Renal pelvis (tissue), 12 donors: ENCODE measurements at places on chromosomes 5 and 9. TPM values are rescaled to one million over a fixed set of nuclear protein-coding genes. Genes with fewer than 3 reads are reported as not detected.

DNA sequence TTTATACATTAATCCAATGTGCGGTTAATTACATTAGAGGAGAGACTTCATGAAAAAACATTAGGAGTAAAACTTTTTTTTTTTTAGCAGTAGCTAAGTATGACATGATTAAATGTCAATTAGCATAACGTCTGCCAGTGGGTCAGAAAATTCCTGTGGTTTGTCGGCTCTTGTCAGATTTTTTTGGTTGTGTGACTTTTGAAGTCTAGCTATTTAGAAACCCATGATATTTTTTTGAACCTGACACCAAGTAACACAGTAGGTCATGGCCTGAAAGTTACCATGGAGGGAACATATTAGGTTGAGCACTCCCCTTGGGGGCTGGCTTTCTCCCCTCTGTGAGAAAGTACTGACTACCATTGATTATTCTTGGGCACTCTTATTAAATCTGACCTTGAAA, 84.8 kb upstream of the ALDH1A1 start:
- no peak for DNase-seq

DNA sequence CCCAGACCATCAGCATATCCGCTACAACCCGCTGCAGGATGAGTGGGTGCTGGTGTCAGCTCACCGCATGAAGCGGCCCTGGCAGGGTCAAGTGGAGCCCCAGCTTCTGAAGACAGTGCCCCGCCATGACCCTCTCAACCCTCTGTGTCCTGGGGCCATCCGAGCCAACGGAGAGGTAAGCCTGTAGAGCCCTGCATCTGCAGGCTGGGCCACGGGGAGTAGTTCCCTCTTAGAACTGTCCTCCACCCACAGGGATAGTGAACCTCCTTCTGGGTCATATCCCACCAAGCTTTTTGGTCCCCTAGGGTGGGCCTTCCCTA, 569 bp downstream of the GALT start:
- no peak for DNase-seq

Gene CORO2A
- 2.5 TPM for polyA plus RNA-seq

Gene RNF208
- 12.8 TPM for polyA plus RNA-seq

DNA sequence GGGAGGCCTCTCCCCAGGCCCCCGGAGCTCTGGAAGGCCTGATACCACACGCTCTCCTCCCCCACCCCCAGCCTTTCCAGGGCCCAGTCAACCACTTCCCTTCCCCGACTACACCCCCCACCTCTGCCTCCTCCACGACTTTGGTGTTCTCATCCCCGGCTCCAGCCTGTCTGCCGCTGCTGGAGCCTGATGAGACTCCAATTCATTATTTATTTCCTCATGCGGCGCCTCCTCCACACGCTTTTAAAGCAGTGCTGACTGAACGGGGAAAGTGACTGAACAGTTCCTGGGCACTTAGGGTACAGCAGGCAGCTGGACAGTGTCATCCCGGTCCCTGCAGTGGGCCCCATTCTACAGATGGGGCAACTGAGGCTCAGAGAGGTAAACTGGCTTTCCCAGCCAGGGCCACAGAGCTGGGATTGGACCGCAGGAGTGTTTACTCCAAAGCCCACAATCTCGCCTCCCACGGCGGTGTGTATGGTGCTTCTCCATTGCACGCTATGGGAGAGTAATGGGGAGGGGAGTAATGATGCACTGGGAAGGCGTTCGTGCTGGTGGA, 15.9 kb upstream of the RPL26L1 start:
- DNase-seq, result peak; percentile 84

GRCh38 chr5:131622633-131623032, 12.4 kb downstream of the RAPGEF6 start:
- no peak for DNase-seq

DNA sequence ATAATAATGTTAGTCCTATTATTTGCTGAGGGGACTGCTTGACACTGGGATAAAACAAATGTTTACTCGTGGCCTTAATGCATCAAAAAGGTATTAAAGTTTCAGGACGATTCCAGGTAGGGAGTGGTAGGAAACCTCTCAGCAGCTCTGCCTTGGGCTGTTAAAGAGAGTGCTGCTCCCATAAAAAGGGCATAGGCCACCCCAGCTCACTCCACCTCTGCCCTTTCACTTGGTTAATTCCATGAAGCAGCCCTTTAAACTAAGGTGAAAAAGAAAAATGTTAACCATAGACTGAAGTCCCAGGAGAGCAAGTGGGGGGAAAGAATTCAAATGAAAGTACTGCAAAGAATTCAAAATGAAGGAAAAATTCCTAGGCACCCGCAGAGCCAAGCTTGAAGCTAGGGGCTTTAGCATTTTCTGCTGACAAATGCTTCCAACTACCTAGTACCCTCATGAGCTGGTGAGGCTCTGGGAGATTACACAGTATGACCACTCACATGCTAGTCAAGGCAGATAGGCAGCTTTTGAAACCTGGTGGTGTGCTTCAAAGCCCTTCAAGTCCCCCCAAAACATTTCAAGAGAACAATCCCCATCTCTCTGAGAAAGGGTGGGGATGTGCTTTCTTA, 8.5 kb downstream of the KLF9 start:
- DNase-seq, result no peak

DNA sequence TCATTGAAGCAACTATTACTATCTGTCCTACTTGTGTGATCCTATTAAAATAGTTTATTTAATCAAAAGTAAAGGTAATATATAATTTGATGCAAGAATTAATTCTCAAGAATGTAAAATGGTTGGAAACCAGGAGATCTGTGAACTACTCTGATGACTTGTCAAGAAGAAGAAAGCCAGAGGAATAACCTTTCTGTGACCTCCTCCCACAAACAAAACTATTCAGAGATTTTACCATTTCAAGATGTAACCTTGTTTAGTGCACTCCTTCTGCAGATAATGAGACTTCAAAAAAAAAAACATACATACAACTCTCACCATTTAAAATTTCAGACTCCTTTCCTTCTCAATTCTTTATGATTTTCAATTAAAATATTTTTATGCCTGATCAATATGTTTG, 79.5 kb downstream of the RFX3 start:
- DNase-seq, result no peak

Gene RMRP
- not detected for polyA plus RNA-seq

DNA sequence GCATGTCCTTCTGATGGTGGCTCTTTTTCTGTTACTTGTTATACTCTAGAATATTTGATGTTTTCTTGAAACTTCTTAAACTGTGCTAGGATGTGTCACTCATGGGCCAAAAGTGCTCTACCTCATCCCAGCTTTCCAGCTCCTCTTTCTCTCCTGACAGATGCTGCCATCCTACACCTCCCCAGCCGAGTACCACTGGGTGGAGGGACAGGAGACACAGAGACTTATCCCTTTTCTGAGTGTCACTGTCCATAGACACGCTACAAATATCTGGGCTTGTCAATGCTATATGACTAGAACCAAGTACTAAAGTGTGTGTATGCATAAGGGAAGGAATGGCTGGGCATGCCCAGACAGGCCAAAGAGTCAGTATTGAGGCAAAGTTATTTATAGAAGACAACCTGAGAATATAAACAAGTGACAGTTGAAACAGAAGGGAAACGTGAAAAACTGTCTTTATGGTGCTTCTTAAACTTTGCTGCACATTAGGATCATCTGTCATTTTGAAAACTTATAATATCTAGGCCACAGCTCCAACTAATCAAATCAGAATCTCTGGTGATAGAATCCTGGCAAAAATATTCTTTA, 188.0 kb downstream of the CARTPT start:
- DNase-seq, result no peak

DNA sequence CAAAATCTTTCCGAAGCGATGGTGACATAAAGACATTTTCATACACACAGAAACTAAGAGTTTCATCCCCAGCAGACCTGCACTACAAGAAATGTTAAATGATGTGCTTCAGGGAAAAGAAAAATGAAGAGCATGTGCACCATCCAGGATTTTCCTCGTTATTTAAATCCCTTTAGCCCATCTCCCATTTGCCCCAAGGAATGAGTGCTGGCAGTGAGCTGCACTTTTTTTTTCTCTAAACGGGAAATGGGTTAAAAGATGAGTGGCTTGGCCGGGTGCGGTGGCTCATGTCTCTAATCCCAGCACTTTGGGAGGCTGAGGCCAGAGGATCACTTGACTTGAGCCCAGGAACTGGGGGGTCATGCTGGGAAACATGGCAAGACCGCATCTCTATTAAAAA, 6.8 kb upstream of the LRRC14B start:
- no peak for DNase-seq

DNA sequence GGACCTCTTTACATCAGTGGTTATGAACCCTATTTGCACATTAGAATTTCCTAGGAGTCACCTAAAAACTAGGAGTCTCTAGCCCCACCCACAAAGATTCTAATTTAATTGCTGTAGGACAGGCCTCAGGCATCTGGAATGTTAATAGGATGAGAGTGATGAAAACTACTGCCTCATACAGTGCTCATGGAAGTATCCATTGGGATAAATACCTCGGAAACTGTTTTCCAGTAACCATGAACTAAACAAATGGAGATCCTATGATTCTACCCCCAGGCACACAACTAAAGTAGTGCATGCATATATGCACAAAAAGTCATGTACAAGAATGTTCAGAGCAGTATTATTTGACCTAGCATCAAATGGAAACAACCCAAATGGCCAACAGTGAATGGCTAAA, 286.3 kb downstream of the DNAH5 start:
- DNase-seq, result no peak

Gene CER1
- 0.38 TPM for polyA plus RNA-seq

DNA sequence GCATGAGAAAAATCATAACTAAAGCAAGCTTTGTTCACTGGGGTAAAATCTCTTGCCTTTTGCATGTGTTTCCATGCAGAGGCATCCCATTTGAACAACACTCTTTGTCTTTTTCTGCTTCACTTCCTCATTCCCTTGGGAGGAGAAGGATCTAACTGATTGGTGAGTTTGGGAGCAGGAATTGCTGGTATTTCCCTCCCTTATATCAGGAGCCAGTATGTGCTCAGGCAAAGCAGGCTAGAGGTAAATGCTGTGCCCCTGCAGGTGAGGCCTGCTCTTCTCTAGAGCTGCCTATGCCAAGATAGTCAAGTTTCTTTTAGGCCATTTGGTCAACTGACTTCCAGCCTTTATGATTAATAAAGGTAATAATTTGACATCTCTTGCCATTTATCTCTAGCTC, 179.9 kb downstream of the COX7C start:
- DNase-seq, result no peak

Gene INSL6
- 0.37 TPM for polyA plus RNA-seq

DNA sequence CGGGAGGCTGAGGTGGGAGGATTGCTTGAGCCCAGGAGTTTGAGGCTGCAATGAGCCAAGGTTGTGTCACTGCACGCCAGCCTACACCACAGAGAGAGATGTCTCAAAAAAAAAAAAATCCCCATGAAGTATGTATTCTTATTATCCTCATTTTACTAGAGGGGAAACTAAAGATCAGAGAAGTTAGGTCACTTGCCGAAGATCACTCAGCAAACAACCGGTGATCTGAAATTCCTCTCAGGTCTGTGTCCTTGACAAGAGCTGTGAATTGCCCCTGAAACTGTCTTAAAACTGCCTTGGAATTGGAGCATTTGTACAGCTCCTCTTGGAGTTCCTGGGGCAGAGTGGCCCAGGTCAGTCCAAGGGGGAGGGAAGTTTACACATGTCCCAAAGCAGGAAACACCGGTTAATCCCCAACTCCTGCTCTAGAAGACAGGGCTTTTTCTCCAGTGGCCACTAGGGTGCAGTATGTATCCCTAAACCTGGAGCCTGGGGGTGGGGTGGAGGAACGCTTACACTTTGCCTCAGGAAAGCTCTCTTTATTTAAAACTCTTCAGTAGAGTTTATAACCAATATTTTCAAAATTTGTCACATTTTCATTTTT, 27.6 kb downstream of the AQP7 start:
- peak; percentile 82 for DNase-seq

DNA sequence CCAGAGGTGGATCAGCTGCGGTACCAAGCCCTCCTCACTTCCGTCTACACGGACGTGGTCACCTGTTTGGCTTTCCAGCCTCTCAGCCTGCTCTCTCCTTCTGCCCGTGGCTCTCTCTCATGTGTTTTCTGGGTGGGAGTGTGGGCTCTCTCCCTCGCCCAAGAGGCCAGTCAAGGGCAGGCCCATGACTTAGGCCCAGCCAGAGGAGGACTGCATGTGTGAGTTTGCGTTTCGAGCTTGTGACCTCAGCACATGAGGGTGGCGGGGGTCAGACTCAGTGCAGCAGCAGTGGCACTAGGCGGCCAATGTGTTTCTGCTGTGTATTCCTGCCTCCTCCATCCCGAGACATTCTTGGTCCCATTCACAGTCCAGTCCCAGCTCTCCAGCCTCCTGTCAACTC, 82.5 kb upstream of the SMIM23 start:
- DNase-seq, result no peak

DNA sequence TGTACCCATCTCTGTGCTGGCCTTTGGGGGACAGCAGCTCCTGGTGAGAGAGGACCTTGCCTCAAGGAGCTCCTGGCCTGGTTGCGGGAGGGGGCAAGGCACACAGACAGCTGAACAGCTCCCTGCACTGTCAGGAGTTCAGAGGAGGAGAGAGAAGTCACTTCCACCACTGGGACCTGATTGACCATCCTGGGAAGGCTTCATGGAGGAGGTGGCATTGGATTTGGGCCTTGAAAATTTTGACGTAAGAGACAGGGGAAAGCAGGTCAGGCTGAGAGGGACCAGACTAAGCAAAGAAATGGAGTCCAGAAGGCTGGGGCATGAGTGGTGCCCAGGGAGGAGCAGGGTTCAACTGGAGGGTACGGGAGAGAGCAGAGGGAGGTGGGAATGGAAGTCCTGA, 20.3 kb upstream of the DAB2IP start:
- DNase-seq, result no peak

Gene TAF1L
- polyA plus RNA-seq, result 0.13 TPM

Gene INSL4
- not detected for polyA plus RNA-seq

Gene ST6GALNAC4
- polyA plus RNA-seq, result 17.2 TPM
